SK-N-MC (cell line): ENCODE measurements at places on chromosomes 7 and 10.

DNA sequence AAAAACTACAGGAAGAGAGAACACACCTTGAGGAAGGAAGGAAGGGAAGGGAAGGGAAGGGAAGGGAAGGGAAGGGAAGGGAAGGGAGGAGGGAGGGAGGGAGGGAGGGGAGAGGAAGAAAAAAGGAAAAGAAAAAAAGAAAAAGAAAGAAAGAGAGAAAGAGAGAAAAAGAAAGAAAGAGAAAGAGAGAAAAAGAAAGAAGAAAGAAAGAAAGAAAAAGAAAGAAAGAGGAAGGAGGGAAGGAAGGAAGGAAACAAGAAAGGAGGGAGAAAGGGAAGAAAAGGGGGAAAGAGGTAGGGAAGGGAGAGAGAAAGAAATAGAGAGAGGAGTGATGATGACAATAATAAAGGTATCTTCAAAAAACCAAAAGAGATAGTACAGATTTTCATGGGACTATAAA, 12.3 kb upstream of the PLXNA4 start:
- DNase-seq: no peak

DNA sequence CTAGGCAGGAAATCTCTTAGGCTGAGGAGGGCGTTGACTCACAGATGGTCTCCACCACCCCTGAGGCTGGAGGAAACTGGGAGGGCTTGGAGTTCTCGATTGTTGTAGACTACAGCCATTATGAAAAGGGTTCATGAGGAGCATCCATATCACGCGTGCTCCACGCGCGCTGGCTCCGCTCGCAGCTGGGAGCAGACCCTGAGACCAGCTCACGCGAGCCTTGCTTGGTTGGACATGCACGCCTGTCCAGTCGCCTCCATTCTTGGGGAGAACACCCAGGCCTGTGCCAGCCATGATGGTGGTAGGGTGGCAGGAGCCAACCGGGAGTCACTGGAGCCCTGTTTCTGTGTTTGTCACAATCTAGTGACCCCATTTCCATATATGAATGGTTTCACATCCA, 139.1 kb downstream of the TCERG1L start:
- no peak for DNase-seq

DNA sequence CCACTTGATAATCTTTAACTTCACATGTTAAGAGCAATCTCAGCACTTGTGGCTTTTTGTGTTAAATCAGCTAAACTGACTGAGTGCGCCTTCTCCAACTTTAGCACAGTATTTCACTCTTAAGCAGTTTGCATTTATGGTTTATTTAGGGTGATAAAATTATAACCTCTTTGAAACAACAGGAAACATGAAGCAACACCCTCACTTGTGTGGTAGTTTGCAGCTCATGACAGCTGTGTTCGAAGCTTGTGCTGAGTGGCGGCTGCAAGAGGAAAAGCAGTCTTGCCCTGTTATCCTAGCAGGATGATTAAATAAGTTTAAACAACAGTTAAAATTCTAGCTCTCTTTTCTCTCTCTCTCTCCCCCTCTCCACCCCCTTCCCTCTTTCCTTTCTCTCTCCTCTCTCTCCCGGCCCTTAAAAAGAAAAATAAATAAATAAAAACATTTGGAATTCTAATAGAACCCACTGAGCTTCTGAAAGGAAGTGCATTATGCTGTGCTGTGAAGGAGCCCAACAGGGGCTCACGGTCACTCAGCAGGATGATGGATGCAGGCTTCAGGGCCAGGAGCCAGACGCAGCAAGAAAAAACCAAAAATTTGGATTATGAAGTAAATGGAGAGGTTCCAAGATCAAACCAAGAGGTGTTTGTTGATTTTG, 25.2 kb downstream of the OGDH start:
- DNase-seq: peak; percentile 78

- no peak for DNase-seq
Observed at GRCh38 chr10:64619102-64619501, 1097.9 kb downstream of the REEP3 start.

DNA sequence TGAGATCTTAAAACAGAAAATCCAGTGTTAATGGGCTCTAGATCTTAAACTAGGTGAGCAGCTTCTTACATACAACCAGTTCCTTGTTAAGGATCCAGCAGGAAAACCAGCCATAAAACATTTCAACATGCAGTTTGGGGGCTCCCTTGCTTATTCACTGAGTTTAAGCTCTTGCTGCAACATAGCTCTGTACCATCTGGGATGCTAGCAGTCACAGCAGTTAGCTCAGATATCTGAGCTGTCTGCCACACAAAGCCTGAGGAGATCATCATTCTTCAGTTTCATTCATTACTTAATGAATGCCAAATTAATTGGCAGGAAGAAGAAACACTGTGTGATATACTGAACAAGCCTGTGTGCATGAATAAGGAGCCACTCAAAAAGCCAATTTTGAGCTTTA, 62.8 kb downstream of the PODXL start:
- DNase-seq: no peak

- no peak for DNase-seq
Observed at GRCh38 chr7:40721342-40721949, 586.6 kb downstream of the SUGCT start.

GRCh38 chr10:87860816-87861403, 2.4 kb downstream of the KLLN start:
- no peak for DNase-seq

DNA sequence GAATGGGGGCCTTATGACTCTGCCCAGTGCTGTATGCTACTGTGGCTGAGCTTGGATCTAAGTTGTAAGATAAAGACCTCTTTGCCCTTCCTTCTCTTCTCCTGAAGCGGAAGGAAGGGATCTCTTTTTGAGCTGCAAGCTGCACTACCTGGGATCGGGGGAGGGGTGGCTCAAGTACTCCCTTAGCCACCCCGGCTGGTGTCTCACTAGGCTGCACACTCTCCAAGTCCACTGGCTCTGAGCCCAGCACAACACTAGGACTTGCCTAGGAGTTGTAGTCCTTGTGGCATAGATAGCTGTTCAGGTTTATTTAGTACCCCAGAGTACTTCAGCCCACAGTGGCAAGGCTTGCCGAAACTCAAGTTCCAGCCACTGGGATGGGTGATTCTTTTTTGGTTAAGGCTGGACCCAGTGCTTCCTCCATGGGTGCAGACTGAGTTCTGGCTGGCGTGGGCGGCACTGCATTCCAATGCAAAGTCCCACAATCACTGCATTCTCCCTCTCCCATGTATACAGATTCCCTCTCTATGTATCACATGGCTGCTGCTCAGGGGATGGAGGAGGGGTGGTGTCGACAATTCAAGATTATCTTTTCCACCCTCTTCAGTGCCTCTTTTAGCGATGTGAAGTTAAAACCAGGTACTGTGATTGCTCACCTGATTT, 76.2 kb upstream of the SLC25A13 start:
- DNase-seq: no peak

- DNase-seq: no peak
Observed at GRCh38 chr10:48470115-48470892, 134.6 kb downstream of the ARHGAP22 start.
